Stimulated activated CD4-positive, alpha-beta T cell treated with anti-CD3 and anti-CD28 coated beads, Interleukin-12 subunit alpha, Interleukin-12 subunit beta, amount 100 ng/mL, for 24 hours (primary cell): ENCODE measurements at places on chromosomes 1 and 21.

DNA sequence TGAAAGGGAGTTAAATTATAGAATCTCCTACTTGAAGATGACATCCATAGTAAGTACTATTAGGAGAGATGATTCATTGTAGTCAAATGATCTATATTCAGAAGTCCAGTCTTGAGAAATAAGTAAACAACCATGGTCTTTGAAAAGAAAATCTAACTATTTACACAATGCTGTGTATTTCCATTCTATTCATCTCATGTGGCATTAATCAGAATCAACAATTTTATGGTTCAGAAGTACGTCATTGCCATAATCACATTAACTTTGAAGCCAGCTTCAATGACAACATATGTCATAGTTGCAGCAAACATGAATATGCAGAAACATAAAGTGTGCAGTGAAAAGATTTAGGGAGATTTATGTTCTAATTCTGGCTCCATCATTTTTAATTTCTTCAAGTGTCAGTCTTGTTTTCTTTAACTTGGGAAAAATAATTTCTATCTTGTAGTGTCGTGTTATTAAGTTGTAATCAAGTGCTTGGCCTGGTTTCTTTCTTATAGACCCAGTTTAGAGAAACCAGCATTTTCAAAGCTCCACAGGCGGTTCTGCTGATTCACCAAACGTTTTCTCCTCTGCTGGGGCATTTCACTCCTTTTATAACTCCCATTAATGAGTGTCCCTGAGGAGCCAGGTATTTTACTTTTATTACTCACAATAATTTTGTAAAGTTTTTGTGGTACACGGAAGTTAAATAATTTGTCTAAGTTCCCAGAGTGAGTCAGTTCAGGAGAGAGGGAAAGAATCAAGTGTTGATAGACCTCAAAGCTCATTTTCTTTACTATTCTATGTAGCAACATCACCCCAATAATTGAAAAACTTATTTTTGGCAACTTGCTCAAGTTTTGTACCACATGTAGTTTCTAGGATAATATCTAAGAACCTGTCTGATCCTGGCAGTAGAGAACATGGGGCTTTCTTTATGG is 35.9 kb upstream of the PTGS2 start:
- DNase-seq, result no peak

GRCh38 chr1:217542837-217543236 is 88.1 kb downstream of the GPATCH2 start:
- no peak for DNase-seq

DNA sequence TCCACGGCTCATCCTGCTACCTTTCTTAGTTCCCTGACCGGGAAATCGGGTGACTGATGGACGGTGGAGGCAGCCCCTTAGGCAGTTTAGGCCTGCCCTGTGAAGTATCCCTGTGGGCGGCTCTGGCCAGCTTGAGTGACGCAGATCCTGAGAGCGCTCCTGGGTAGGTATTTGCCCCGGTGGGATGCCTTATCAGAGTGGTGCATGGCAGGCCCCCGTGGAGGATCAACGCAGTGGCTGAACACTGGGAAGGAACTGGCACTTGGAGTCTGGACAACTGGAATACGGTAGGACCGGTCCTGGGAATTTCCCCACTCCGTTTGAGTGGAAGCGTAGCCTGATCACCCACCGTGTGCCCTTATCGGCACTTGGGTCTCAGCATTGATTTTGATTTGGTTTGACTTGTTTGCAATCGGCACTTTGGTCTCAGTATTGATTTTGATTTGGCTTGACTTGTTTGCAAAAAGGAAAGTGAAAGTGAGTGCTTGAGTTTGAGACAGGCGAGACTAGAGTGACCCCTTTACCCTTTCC is 15.2 kb downstream of the PLA2G2F start:
- no peak for DNase-seq

- no peak for DNase-seq
Observed at GRCh38 chr1:27634177-27634984, 604 bp downstream of the FGR start.

DNA sequence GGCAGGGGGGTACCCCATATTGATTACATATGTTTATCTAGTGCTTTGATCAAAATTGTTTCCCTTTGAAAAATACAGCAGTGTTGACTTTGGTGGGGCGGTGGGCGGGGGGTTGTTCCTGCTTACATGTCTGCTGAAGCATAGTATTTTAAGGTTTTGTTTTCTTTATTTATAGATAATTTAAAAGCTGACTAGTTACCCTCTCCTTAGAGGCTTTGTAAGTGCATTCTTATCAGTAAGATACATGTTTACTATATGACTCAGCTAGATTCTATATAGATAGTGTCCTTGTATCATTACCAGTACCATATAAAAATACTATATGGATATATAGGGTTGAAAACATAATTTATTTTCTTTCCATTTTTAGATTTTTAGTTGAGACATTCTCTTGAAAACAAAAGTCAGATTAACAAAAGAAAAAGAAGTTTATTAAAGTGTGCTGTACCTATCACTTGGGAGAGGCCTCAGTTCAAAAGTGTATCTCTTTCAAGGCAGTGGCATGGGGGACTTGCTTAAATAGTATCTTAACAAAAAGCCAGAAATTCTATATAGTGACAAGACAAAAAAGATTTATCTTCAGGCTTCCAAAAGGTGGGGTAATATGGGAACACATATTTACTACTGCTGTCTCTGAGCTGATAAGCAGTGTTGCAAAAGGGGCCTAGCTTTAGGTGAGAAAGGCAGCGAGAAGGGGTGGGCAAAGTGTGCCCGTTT is 79.0 kb downstream of the HS2ST1 start:
- no peak for DNase-seq

DNA sequence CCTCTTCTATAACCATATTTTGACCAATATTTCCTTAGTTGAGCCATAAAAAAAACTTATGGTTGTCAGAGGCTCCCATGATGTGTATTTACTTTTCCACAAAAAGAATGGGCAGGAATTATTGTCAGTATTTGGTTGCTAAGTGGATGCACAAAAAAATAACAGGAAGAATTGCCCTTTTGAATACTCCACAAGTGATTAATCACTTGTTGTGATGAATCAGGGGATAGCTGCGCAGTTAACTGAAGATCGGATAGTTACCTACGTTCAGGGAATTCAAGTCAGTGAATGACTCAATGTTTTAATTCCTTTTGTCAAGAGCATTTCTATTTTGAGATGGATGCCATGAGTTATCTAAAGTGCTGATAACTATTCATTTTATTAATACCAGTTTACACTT is 785.2 kb upstream of the B3GALT2 start:
- DNase-seq, result no peak

- no peak for DNase-seq
Observed at GRCh38 chr21:29953072-29953471, 13.3 kb upstream of the GRIK1 start.

- no peak for DNase-seq
Observed at GRCh38 chr1:183385340-183386144, 32.6 kb downstream of the NMNAT2 start.
